ENCODE measurements at places on chromosomes 6 and 20.

- no peaks in the 10 kb centered on the region for H3K27me3 ChIP-seq
- H3K27ac ChIP-seq = no peak overlapping the region
- no peak for DNase-seq
- H3K36me3 ChIP-seq = no peaks in the 10 kb centered on the region
- peaks cover 7% of the 10 kb centered on the region for H3K4me1 ChIP-seq
Observed at GRCh38 chr6:97052152-97052787, 127.7 kb downstream of the KLHL32 start.

- H3K4me1 ChIP-seq = no peaks in the 10 kb centered on the region
- H3K27ac ChIP-seq = no peak overlapping the region
- H3K27me3 ChIP-seq = no peaks in the 10 kb centered on the region
- H3K4me3 ChIP-seq = no peak overlapping the region
Observed at GRCh38 chr6:40054186-40054585, 119.9 kb upstream of the MOCS1 start.

DNA sequence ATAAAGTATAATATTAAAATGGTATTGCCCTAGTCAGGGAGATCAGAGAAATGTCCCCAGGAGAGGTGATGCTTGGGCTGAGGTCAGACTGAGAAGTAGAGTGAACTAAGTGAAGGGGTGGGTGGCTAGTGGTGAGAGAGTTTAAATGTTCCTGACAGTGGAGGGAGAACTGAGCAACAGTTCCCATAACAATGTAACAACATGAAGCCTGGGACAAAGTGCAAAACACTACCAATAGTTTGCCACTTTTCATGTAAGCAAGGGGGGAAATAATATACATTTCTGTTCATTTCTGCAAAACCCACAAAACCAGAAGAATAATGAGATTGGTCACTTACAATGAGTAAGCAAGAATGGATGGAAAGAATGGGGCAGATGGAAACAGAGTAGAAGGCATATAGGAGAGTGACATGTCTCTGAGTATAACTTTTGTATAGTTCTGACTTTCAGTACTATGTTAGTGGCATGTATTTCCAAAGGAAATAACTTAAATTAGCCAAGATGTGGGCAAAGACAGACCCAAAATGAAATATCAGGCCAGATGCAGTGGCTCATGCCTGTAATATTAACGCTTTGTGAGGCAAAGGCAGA lies 13.3 kb upstream of the FAXC start:
- no peak for DNase-seq
- no peaks in the 10 kb centered on the region for H3K36me3 ChIP-seq
- H3K4me1 ChIP-seq = no peaks in the 10 kb centered on the region
- H3K4me3 ChIP-seq = no peak overlapping the region
- H3K27me3 ChIP-seq = no peaks in the 10 kb centered on the region

DNA sequence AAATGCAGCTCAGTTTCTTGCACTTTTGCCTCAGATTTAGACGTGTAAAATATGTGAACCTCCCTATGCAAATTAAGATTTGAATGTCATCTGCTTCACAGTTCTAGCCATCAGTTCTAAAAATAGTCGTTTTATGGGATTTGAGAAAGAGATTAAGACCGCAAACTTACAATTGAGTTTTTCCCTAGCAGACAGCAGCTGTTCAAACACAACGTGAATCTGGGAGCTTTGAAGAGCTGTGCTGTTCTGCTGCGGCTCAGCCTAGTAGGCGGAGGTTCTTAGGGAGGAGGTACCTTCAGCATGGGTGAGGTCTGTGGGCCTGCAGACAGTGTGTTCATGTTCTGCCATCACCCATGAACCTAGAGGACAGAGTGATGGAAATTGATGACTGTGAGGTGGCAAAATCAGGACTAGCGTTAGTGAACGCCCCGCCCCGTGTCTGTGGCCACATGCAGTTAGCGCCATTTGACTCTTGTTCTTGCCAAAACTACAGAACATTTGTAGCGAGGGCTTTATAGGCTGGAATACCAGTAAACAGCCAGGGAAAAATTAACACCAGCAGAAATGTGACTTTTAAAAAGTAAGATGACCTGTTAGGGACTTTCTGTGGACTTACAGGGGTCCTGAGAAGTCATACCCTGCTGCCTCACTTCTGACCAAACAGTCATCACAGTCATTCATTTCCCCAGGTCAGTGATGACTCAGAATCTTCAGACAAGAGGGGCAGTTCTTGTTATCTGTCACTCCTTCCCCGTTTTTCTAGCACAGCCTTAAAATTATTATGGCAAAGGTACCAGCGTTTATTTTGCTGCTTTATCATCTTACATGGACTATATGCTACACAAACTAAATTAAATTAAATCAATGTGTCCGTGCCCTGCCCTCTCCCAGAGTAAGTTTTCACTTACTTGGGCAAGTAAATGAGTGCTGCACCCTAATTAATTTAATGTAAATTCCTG lies 84.3 kb upstream of the TMEM181 start:
- H3K4me3 ChIP-seq = no peak overlapping the region
- peaks cover 6% of the 10 kb centered on the region for H3K36me3 ChIP-seq
- no peaks in the 10 kb centered on the region for H3K4me1 ChIP-seq
- no peak overlapping the region for H3K27ac ChIP-seq
- no peak for DNase-seq
- no peaks in the 10 kb centered on the region for H3K27me3 ChIP-seq

DNA sequence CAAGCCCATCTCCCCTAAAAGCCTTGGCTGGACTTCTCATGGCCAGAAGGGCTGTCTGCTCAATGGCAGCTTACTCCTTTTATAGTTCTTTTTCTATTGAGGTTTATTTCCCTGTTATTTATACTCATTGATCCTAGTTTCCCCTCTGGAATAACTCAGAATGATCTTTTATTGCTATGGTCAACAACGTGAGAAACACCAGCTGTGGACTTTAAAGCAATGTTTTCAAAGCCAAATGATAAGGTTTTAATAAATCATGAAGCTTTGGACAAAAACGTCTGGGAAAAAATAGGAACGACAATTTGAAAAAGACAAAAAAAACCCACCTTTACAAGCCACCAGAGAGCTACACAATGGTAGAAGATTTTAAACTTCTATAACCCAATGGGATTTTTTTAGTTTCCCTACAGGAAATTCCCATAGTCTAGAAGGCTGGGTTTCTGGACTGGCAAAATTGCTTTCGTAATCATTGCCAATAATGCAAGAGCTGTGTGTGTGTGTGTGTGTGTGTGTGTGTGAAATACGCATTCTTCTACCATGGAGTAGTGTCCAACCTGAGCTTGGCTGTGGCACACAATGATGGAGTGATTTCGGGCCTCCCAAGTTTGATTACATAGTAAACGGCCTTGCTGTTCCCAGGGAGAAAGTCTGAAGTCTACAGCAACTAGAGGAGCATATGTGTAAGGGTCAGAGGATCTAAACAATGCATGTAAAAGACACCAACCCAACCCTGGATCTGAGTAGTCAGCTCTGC lies 396.0 kb downstream of the SYNE1 start:
- H3K27ac ChIP-seq = peak overlapping the region; percentile 8
- H3K36me3 ChIP-seq = peaks cover 23% of the 10 kb centered on the region
- no peaks in the 10 kb centered on the region for H3K27me3 ChIP-seq
- H3K4me1 ChIP-seq = peaks cover 24% of the 10 kb centered on the region
- no peak for DNase-seq
- no peak overlapping the region for H3K4me3 ChIP-seq

- no peak overlapping the region for H3K27ac ChIP-seq
- no peaks in the 10 kb centered on the region for H3K4me1 ChIP-seq
- no peaks in the 10 kb centered on the region for H3K27me3 ChIP-seq
Observed at GRCh38 chr6:89073840-89074239, 6.7 kb upstream of the PNRC1 start.

DNA sequence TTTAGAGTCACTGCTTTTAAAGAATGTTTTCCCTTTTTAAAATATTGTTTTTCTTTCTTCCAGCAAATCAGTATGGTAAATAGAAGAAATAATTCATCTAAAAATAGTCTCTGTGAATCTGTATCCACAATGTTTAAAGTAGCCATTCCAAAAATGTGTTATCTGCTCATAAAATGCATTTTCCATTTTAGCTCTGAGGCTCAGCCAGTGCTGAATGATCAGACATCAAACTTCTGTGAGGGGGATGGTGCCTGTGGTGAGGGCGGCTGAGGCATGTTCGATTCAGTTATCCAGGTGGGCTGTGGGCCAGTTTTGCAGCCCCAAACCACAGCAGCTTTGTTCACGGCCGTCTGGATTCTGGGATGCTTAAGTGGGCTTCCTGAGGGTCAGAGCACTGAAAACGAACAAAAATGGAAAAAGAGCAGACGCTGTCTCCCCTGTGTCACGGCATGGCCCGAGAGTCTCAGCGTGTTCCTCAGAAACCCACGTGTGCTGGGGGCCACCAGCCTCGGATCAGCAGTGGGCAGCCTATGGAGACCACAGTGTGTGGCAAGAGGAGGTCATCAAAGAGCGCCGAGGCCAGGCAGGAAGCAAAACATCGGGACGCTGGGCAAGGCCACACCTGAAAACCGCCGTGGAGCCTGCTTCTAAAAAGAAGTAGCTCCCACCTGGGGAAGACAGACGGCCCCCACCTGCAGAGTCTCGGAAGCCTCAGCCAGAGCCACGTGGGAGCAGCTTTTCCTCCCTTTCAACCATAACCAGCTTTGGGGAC lies 134.9 kb upstream of the THBS2 start:
- no peaks in the 10 kb centered on the region for H3K4me1 ChIP-seq
- H3K4me3 ChIP-seq = no peak overlapping the region
- H3K27me3 ChIP-seq = no peaks in the 10 kb centered on the region
- no peak for DNase-seq

DNA sequence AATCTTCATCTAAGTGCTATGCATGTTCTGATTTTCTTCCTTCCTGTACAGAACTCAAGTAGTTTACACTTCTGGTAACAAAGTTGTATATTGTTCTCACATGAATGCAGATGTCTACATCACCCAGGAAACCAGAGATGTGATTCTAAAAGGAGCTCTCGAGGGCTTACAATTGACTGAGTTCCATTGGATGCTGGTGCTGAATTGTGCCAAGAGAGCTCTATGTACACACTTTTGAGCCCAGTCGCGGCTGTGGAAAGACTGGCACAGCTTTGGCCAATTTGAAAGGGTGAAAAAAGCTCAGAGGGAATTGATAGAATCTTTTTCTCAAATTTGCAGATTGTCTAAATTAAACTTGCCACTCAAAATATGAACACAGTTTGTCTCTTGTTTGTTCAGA lies 340.7 kb downstream of the LMBRD1 start:
- no peak overlapping the region for H3K27ac ChIP-seq
- H3K36me3 ChIP-seq = no peaks in the 10 kb centered on the region
- no peaks in the 10 kb centered on the region for H3K27me3 ChIP-seq

GRCh38 chr6:81769824-81770223 lies 17.3 kb upstream of the TENT5A start:
- H3K4me1 ChIP-seq = peaks cover 5% of the 10 kb centered on the region
- DNase-seq = no peak
- H3K36me3 ChIP-seq = no peaks in the 10 kb centered on the region
- H3K4me3 ChIP-seq = no peak overlapping the region
- H3K27me3 ChIP-seq = no peaks in the 10 kb centered on the region

- H3K4me3 ChIP-seq = peak overlapping the region; percentile 88
- H3K4me1 ChIP-seq = peaks cover 52% of the 10 kb centered on the region
- H3K27me3 ChIP-seq = no peaks in the 10 kb centered on the region
Observed at GRCh38 chr20:59031564-59032022, 542 bp downstream of the ATP5F1E start.

DNA sequence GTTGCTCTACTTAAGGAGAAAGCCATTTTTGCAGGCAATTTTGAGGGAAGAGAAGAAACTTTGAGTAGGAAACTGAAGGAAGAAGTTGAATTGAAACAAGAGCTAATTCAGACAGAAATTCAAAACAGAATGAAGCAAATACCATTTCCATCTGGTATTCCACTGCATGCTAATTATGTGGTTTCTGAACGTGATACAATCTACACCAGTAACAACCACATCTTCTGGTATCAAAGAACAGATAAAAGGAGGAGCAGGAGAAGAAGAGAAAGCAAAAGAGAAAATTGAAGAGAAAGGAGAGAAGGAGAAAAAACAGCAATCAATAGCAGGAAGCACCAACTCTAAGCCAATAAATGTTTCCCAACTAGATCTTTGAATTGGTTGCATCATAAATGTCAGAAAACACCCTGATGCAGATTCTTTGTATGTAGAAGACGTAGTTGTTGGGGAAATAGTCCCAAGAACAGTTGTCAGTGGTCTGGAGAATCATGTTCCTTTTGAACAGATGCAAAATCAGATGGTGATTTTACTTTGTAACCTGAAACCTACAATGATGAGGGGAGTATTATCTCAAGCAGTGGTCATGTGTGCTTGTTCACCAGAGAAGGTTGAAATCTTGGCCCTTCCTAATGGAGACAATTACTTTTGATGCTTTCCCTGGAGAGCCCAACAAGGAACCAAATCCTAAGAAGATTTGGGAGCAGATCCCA lies 132.4 kb downstream of the MACROD2 start:
- H3K4me1 ChIP-seq = no peaks in the 10 kb centered on the region
- no peaks in the 10 kb centered on the region for H3K27me3 ChIP-seq
- DNase-seq = no peak

DNA sequence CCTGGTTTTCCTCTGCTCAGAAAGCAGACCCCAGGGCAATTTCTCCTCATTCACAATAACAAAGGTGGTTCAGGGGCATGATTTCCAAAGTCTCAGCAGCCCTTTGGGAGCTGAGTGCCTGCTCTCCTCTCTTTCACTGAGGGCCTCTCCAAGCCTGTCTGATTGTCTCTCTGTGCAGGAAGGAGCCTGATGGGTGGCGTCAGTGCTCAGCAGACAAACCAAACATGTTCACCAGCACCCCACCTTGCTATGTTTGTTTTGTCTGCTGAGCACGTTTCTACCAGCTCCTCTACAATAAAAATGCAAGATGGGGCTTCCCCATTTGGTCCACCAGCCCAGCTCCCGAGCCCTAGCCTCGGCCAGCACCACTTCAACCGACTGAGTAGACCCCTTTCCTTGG lies 25.4 kb upstream of the TCP11 start:
- peaks cover 4% of the 10 kb centered on the region for H3K4me1 ChIP-seq
- H3K27ac ChIP-seq = peak overlapping the region; percentile 32
- no peak overlapping the region for H3K4me3 ChIP-seq
- DNase-seq = no peak

DNA sequence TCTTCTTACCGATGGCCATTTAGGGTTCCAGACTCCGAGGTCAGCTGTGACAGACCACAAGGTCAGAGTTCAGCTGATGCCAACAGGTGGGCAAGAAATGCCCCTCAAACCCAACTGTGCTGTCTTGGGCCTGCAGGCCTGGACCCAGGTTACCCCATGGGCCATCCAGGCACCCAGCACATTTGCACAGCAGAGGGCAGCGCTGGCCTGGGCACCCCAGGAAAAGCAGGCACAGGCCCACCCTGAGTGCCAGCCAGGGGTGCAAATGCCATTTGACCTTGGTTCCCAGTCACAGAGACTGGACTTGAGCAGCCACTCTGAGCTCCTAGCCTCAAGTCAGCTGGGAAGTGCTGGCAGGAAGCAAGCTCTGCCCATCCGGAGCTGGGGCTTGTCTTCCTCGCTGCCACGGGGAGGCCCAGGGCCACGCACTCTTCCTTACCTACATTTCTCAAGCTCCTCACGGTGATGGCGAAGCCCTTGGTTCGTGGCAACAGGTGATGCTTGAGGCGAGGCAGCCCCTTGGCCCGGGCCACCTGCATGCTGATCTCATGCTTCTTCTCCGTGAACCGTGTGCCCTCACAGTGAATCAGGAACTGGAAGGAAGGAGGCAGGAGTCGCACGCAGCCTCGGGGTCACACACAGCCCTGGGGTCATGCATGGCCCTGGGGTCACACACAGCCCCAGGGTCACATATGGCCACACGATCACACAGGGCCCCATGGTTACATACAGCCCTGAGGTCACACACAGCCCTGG lies 120.8 kb downstream of the AGPAT4 start:
- no peaks in the 10 kb centered on the region for H3K4me1 ChIP-seq
- no peaks in the 10 kb centered on the region for H3K36me3 ChIP-seq
- no peaks in the 10 kb centered on the region for H3K27me3 ChIP-seq
- no peak overlapping the region for H3K4me3 ChIP-seq
- H3K27ac ChIP-seq = no peak overlapping the region
- DNase-seq = no peak

GRCh38 chr20:41248368-41249024 lies 69.0 kb downstream of the ZHX3 start:
- peaks cover 61% of the 10 kb centered on the region for H3K4me1 ChIP-seq
- no peaks in the 10 kb centered on the region for H3K36me3 ChIP-seq
- no peaks in the 10 kb centered on the region for H3K27me3 ChIP-seq
- peak overlapping the region; percentile 18 for H3K4me3 ChIP-seq
- H3K27ac ChIP-seq = peak overlapping the region; percentile 92
